Activated CD8-positive, alpha-beta memory T cell treated with anti-CD3 and anti-CD28 coated beads for 1 hour (primary cell): ENCODE measurements at places on chromosomes 1 and 21.

GRCh38 chr1:193303849-193304248, 117.4 kb upstream of the B3GALT2 start:
- no peak for DNase-seq

DNA sequence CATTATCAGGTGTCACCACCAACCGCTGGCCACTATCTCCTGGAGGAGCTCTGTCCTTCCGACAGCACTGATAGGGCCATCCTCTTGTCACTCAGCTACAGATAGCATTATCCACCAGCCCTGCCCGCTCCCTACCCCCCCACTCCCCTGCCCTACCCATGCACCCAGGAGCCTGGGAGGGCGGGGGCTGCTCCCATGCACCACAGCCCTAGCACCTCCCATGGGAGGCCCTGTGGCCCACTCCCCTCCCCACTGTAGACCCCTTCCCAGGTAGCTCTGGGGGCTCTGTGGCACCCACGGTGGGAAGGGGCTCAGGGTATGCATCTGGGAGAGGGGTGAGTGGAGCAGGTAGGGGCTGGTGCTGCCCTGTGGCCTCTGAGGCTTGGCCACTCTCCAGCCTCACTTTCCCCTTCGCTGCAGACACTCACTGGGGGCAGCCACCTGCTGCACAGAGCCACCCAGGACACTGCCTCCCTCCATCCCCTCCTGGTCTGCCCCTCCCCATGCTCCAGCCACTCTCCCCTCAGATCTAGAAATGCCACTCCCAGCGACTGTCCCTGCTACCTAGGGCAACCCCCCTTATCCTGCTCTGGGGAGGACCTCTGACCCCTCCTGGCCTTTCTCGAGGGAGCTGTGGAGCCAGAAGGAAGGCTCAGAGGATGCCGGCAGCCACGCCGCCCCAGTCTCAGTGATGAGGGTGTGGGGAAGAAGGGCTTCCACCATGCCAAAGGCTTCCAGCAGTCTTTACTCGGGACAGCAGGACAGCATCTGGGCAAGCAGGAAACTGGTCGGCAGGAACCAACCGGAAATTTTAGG, 58.5 kb downstream of the WNT9A start:
- no peak for DNase-seq

GRCh38 chr1:194102607-194103006, 916.2 kb upstream of the B3GALT2 start:
- DNase-seq: no peak

DNA sequence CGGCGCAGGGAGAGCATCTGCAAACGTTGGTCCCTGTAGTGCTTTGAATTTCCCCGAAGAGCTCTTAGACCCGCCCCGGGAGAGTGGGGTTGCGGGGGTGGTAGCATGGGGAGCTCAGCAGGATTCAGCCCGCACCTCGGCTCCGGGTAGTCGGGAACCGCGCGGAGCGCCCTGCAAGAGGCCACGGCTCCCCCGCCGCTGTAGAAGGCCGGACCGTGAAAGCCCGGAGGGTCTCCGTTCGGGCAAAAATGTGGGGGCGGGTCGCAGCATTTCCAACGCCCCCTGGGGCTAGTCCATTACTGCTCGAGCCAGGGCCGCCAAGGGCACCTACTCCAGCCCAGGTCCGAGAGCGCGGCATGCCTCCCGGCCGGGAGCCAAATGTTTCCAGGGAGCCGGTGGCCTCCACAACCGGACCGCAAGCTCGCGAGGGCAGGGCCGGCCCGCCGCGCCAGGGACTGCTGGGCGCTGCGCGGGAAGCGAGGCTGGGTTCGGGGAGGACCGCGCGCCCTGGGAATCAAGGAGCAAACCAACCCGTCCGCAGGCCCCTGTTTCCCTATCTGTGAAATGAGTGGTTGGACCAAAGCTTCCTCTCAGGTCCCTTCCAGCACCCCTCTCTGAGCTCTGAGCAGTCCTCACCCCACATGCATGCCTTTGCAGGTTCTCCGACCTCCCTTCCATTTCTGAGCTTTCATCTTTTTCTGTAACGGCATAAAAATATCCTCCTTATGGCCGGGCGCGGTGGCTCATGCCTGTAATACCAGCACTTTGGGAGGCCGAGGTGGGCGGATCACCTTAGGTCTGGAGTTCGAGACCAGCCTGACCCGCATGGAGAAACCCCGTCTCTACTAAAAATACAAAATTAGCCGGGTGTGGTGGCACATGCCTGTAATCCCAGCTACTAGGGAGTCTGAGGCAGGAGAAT, 775 bp upstream of the TMEM63A start:
- DNase-seq: no peak

DNA sequence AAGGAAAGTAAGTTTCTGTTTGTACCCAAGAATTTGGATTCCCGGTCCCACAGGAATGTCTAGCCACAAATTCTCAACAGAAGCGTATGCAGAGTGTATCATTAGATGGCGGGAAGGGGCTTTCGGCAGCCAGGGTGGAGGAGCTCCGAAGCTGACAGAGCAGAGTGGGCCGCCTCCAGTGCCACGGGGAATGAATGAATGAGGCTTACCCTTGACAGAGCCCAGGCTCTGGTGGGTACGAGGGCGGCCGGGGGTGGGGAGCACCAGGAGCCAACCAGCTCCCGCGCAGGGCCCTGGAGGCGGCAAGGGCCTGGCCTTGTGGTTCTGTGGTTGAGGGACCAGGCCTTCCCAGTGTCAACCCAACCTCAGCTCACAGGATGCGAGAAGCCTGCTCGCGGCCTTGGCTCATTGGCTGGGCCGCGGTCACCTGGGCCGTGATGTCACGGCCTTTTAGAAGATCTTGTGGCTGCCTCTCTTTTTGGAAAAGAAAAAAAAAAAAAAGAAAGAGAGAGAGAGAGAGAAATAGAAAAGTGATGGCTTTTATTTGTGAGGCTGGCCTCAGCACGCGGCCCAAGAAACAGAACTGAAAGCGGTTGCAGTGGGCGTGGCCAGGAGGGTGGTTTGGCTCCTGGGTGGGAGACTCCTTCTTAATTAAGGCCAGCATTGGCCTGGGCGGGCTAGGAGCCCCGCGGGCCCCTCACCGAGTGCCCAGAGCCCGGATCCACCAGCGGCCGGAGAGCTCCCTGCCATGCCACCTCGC, 34.9 kb upstream of the RUNX3 start:
- DNase-seq: peak; percentile 75

GRCh38 chr1:67440339-67440738, 10.1 kb upstream of the SERBP1 start:
- DNase-seq: no peak

- DNase-seq: no peak
Measured at GRCh38 chr1:179805291-179806195, 62.5 kb downstream of the FAM163A start.

- DNase-seq: no peak
Measured at GRCh38 chr1:204259196-204259595, 45.4 kb upstream of the GOLT1A start.

- no peak for DNase-seq
Measured at GRCh38 chr1:55425310-55425930, 210.3 kb upstream of the USP24 start.

DNA sequence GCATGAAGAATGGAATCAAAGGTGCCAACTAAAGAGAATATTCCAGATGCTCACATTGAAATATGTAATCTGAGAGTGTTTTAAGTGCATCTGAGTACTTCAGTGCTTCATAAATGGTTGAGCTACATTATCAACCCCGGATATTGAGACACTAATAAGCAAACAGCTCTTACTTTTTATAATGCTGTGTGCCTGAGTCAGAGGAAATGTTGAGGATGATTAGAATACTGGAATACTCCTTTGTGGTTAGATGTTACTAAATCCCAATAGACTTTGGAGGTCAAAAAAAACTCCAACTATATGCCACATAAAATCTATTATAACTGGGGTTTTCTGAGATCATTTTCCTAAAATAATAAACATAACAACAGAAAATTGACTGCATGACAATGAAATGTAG, 12.5 kb upstream of the KCNA3 start:
- DNase-seq: no peak

DNA sequence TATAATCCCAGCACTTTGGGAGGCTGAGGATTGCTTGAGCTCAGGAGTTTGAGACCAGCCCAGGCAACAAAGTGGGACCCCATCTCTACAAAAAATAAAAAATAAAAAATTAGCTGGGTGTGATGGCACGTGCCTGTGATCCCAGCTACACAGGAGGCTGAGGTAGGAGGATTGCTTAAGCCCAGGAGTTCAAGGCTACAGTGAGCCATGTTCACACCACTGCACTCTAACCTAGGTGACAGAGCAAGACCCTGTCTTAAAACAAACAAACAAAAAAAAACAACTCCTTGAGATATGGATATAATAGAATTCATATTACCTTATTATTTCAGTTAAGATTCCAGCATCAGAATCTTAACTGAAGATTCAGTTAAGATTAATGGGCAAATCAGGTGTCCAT, 52.4 kb downstream of the RPL5 start:
- DNase-seq: no peak

GRCh38 chr1:88983791-88984559, 8.5 kb downstream of the KYAT3 start:
- no peak for DNase-seq

DNA sequence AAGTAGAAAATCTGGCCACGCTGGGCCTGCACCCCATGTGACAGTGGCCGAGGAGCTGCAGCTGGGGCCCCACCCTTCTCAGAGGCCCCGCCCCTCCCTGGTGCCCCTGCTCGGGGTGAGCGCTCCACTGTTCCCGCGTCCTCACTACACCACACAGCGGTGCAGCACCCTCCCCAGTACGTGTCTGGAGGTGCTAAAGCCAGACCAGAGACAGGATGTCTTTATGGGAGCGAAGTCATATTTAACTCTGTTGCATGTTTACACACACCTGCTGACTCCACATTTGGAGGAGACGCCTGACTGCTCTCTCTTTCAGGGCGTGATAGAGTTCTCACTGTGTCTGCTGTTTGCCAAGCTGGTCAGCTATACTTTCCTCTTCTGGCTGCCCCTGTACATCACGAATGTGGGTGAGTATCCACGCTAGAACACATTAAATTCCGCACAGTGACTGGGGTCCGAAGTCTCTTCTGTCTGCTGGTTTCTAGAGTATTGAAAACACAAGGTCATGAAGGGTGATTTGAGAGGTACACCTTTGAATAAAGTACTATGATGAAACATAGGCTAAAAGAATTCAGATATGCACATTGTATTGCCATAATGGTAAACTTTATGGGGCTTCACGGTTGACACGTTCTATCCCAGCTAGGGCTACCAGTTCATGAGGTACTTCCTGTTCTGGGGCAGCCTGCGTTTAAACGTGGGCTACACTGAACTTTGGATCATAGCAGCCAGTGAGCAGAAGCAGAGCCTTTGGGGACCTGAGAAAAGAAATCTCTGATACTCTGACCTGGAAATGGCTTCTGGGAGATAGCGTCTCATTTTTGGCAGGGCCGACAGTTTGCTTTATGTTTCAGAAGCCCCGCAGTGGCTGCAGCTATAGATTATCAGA, 48.4 kb downstream of the SLC37A1 start:
- no peak for DNase-seq

GRCh38 chr1:63112155-63112900, 210.0 kb upstream of the FOXD3 start:
- no peak for DNase-seq

- no peak for DNase-seq
Measured at GRCh38 chr1:17739050-17739449, 16.1 kb upstream of the ACTL8 start.

- DNase-seq: no peak
Measured at GRCh38 chr21:41610042-41610839, 102.3 kb upstream of the TMPRSS2 start.

DNA sequence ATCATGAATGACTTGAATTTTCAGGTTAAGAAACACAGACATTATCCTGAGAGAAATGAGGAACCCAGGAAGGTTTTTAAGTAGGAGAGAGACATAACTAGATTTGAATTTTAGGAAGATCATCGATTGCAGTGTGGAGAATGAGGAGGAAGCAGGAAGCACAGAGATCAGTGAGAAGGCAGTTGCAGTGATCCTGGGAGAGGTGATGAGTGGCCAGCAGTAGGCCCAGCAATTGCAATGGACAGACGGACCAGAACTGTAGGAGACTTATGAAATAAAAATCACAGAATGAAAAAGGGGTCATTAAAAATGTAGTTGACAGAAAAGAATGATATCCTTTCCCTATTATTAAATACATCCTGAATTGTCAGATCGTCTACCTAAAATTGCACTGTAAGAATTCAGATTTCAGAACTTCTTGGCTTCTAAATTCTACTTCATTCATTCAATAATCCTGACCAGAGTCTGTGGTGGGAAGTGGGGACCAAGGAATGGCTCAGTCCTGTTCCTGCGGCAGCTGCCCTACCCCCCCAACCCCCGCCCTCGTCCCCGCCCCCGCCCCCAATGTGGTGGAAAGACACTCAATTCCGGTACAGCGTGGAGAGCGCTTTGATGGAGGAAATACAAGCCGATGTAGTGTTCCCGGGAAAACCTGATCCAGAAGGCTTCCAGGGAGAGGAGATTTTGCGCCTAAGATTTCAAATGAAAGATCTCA, 35.1 kb downstream of the SLC2A1 start:
- no peak for DNase-seq

DNA sequence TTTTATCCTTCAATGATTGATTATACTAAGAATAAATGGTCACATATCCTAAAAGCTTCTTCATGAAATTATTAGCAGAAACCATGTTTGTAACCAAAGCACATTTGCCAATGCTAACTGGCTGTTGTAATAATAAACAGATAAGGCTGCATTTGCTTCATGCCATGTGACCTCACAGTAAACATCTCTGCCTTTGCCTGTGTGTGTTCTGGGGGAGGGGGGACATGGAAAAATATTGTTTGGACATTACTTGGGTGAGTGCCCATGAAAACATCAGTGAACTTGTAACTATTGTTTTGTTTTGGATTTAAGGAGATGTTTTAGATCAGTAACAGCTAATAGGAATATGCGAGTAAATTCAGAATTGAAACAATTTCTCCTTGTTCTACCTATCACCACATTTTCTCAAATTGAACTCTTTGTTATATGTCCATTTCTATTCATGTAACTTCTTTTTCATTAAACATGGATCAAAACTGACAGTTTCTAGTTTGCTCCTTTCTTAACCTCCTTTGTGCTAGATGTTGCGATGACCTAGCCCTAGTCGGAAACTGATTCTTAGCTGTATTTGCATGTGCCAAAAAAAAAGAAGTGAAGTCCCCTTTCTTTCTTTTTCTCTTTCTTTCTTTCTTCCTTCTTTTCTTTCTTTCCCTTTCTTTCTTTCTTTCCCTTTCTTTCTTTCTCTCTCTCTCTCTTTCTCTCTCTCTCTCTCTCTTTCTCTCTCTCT, 45.1 kb downstream of the MAP3K7CL start:
- DNase-seq: no peak
